ENCODE measurements at places on chromosomes 1 and 21.

DNA sequence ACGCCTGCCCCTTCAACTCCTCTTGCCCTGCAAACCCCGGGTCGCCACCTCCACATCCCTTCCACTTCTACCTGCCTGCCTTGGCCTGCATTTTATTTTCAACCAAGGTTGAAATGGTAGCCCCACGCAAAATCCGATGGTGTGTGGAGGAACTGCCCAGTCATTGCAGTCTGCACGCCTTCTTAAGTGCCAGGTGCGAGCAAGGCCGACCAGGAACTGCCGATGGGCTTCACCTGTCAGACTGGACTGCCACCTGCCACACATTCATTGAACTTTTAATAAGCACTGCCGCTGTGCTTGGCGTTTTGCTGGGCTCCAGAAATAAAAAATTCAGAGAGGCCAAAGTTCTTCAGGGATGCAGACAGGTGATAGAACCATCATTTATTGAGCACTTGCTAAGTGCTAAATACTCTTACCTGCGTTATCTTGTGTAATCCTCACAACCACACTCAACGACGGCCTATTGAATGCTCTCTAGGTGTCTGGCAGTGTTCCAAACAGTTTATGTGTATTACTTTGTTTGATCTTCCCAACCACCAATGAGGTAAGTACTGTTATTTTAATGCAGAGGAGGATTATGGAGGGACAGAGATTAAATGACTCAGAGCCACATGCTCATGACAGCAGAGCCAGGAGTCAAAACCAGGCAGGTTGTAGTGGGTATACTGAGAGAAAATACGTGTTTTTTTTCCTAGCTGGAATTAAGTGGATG, 36.2 kb downstream of the CACHD1 start:
- DNase-seq = no peak

- DNase-seq = no peak
These were observed 1.3 kb downstream of the GPR157 start for GRCh38 chr1:9127395-9128165.

DNA sequence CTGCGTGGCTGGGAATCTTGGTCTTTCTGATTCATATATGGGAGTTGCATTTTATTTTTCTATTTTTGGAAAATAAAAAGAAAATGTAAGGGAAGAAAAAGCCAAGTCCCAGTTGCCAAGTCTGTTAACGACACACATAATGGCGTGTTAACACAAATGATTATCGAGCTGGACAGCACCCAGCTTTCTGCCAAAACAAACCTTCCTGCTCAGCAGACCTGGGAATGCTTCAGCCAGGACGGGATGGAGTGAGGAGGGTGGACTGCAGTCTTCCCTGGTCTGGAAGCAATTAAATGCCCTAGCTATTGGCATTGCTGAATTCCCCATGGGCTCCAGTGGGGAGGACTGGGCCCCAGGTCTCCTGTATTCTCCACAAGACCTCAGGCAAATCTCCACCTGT, 184.2 kb upstream of the USP24 start:
- no peak for DNase-seq

DNA sequence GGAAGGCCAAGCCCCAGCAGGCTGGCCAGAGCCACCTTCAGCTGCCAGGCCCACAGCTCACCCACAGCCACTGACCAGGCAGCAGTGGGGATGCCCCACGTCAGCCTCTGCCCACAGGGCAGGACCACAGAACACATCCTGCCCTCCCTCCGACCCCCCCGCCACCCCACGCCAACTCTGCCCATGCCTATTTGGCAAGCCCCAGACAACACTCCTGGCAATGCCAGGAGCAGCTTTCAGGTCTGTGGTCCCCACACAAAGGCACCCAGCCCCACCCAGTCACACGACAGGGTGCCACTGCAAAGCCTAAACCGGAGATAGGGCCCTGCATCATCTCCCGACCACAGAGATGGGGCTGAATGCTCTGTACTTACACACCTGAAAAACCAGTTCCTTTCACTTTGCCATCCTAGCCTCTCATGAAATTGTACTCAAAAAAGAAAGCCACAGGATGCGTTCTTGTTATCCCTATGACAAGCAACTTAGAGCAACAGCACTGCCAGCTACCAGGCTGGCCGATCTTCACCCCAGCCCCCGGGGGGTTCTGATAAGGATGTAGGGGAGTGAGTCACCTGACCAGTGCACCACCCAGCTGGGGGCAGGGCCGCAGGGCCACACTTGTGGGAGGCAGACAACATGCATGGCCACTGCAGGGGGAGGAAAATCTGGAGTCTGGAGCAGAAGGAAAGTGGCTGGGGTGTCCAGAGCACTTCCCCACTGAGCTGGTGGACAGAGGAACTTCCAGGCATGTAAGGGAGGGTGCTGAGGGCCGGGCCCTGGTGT, 36.2 kb downstream of the UBE2G2 start:
- no peak for DNase-seq

DNA sequence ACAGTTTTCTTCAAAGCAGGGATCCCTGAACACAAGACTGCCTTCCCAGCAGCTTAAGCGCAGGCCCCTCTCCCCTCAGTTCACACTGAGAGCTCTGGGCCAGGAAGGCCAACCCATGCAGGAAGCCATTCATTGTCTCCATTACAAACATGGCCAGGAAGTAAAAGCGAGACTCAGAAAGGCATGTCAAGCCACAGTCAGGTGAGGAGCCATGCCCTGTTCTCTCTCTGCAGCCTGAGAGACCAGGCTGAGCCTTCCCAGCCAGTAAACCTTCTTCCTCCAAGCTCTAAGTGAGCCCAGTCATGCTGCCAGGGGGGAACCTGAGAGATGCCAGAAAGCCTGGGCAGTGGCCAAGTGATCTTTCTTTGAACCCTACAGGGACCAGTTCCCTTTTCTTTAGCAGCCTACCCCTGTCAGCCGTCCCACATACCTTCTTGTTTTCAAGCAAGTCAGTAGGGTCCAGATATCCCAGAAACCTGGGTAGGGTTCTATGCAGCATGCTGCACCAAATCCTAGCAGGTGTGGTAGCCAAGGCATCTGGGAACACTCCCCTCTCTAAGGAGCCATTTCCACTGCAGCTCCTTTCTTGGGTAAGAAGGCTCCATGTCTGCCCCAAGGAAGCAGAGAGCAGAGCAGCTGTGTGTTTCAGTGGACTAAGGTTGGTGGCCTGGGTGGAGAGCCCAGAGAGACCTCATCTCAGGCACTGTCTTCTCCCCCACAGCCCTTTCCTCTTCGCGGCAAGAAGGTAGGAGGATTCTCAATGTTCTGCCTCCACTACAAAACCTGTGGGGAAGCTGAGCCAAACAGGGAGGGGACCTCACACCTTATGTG, 977 bp downstream of the TRAF3IP3 start:
- peak; percentile 76 for DNase-seq

GRCh38 chr1:177172866-177173265, 2.1 kb downstream of the BRINP2 start:
- no peak for DNase-seq

GRCh38 chr1:68173936-68174737, 58.2 kb downstream of the WLS start:
- no peak for DNase-seq

GRCh38 chr1:11044086-11044848, 2.8 kb downstream of the MASP2 start:
- no peak for DNase-seq

DNA sequence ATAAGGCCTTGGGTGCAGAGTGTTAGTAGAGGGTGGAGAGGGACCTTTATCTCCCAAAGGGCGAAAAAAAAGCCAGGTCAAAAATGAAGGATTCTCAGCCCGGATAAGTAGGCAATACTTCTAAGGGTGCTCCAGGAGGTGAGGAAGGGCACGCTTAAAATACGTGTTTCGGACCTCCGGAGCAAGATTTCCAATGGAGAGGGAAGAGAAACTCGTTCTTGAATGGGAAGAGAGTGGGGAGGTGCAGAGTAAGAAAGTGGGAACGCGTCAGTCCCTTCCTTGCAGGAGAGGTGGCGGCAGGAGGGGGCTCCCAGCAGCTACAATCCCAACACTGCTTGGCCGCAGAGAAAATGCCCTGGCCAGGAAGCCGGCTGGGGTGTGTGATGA, 581 bp downstream of the EFCAB14 start:
- peak; percentile 7 for DNase-seq

DNA sequence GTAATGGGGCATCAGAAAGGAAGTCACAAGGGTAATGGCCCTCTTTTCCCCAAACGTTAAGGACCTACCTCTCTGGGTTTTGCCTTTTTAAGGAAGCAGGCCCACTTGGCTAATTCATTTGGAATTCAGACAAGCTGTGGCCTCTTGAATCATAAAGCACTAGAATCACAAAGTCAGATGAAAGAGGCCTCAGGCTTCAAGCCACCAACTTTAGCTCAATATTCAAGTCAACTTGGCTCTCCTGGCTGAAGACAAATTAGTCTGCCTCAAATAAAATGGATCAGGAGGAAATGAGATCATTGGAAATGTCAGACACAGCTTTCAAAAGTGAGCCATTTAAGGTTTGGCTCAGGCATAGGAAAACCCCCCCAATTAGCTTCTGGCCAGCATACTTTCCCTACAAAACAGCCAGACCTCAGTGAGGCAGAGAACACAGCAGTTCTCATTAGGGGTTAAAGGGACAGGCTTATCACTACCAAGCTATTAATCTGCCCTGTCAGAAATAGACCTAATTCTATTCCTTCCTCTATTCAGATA, 34.3 kb downstream of the SLC35D1 start:
- no peak for DNase-seq

DNA sequence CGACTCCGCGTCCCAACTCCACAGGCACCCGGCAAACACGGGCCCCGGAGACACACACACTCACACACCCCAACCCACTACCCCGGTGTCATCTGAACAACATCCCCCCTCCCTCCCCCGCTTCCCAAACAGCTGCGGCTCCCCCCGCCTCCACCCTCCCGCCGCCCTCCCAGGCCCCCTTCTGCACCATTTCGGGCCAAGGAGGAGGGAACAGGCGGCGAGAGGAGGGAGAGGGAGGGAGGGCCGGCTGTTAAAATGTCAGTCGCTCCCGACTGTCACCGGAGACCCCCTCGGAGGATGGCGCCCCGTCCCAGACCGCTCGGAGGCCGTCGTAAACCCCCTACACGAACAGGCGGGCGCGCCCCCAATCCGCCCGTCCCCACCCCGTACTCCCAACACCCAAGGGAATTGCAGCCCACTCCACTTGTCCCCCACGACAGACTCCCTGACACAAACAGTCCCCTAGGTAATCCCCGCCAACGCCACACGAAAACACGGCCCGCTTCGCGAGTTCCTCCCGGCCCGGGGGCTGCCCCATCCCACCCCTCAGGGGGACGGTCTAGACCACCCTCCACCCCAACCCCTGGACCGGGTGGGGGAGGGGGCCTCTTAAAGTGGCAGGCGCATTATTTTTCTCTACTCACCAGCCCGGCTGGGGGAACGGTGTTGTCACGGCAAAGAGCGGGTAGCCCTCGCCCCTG, 583 bp downstream of the MEF2D start:
- DNase-seq = peak; percentile 31

- no peak for DNase-seq
These were observed 44.7 kb downstream of the EIF2B3 start for GRCh38 chr1:44941424-44942324.

- DNase-seq = peak; percentile 37
These were observed 18.6 kb downstream of the AZIN2 start for GRCh38 chr1:33099290-33100118.

DNA sequence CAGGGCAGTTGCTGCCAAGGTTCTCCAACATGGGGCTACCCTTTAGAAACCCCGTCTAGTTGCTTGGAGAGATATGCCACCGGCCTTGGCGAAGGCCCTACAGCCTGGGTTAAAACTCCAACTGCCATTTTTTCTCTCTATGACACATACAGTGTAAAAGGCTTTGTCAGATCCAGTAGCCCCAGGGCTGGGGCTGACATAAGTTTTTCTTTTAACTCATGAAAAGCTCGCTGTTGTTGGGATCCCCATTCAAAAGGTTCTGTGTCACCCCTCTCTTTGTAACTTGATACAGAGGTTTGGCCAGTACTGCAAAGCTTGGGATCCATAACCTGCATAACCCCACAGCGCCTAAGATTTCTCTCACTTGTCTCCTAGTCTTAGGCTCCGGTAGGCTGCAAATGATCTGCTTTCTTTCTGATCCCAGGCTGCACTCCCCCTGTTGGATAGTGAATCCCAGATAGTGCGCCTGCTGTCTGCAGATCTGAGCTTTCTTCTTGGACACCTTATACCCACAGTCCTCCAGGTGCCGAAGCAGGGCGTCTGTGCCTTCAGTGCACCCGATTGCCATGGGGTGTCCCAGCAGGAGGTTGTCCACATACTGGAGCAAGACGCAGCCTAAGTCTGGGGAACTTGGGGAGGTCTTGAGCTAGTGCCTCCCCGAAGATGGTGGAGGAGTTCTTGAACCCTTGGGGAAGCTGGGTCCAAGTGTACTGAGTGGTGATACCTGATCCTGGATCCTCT, 406.2 kb downstream of the TGFB2 start:
- no peak for DNase-seq

DNA sequence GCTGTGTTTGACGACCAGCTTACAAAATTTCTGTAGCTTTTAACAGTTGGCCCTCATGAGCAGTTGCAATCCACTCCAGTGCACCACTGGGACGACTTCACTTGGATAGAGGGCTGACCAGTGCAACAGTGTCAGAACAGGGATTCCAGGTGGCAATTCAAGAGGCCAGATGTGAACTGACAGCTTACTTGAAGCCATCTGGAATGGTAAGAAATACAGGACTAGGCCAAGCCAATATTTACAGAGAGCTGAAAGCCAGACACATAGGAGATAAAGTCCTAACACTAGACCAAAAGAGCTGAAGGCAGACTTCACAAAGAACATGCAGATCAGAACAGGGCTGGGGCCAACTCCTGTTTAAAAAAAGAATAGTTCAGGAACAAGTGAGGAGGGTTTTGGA, 93.5 kb upstream of the NFIA start:
- no peak for DNase-seq

DNA sequence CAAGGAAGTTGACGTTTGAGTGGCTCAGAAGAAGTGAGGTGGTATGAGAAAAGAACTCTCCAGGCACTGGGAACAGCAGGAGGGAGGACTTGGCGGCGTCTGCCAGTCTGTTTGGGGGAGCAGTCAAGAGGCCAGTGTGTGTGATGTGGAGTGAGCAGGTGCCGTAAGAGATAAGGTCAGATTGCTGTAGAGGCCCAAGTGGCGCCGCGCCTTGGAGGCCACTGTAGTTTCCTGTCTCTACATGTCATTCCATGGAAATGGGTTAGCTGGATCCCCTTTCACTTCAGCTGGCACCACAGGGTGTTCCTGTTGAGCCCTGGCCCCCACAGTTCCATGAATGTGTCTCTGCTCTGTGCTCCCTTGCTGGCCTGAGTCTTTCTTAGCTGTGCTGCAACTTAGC, 35.5 kb upstream of the PTPRF start:
- DNase-seq = no peak

GRCh38 chr1:175499595-175500382, 243.6 kb downstream of the TNR start:
- no peak for DNase-seq

GRCh38 chr1:235017719-235018118, 110.9 kb downstream of the TOMM20 start:
- no peak for DNase-seq

All from inflammatory macrophage (primary cell).